ENCODE measurements at places on chromosomes 13 and 19. TPM values are rescaled to one million over a fixed set of nuclear protein-coding genes. Genes with fewer than 3 reads are reported as not detected.

Gene CCDC70
- total RNA-seq = not detected

Gene ANO8
- 13.2 TPM for total RNA-seq

Gene GPR42
- total RNA-seq = 0.17 TPM

Gene TUBB4A
- 2.4 TPM for total RNA-seq

Gene SLC15A1
- total RNA-seq = not detected

Gene RINL
- 82.0 TPM for total RNA-seq

Gene ZNF99
- total RNA-seq = not detected

Gene LRG1
- 1.5 TPM for total RNA-seq

Gene ZNF616
- 5.1 TPM for total RNA-seq

Gene ZNF665
- 1.8 TPM for total RNA-seq

Gene RASIP1
- 0.15 TPM for total RNA-seq

Gene PABPC3
- 0.12 TPM for total RNA-seq

Gene GRK1
- total RNA-seq = 0.05 TPM

Data from T-helper 1 cell treated with Interleukin-12 subunit alpha and Interleukin-12 subunit beta and Interleukin-4 antibody, amounts not matched to agents 30 ng/mL and 1 ng/mL, for 36 hours (primary cell).